ENCODE measurements at places on chromosomes 12 and 14. TPM values are rescaled to one million over a fixed set of nuclear protein-coding genes. Genes with fewer than 3 reads are reported as not detected.
A peak's percentile ranks its signal among the peaks of the same experiment; 100 is the strongest.

- no peak for DNase-seq
Observed at GRCh38 chr12:115172521-115172920, 488.5 kb upstream of the TBX3 start.

GRCh38 chr12:6764011-6764828 is 1.9 kb upstream of the PTMS start:
- DNase-seq: peak; percentile 89

DNA sequence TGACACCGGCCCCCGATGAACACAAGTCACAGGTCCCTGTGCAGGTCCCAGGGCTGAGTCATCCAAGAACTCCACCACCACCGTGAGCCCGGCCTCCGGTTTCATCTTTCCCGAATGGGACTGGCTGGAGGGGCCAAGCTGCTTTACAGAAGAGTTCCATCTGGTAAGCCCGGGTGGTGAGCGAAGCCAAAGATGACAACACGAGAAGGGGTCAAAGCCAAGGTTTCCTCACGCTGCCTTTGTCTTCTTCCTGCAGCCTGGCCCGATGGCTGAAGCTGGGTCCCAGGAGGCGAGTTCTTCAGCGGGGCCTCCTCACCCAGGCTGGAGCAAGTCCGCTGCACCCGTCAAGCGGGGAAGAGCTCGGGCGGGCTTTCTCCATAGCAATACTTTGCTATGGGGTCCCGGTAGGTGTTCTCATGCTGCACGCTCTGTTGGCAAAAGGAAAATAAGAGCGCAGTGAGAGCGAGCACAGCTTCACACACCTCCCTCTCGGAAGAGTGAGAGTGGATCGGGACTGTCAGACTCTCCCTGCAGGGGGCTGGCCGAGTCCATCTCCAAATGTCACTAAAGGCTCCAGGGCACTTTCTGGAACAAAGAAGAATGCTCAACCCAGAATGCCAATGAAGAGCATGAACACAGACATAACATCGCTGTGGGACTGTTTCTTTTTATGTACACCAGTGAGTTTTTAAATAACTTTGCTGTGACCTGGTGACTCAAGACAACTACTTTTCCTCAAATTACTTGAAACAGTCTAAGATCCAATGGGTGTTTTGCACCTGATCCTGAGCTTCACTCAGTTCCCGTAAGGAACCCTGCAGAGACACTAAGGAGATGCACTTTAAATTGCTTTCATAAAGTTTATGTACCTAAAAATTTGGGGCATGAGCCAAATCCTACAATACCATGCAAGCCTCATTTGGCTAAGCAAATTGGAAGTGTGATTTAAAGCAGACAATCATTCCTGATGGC is 20.1 kb downstream of the SPRING1 start:
- DNase-seq: no peak

- DNase-seq: no peak
Observed at GRCh38 chr12:52720365-52720886, 17.1 kb upstream of the KRT77 start.

- DNase-seq: peak; percentile 4
Observed at GRCh38 chr14:39430762-39431415, 1.3 kb downstream of the FBXO33 start.

DNA sequence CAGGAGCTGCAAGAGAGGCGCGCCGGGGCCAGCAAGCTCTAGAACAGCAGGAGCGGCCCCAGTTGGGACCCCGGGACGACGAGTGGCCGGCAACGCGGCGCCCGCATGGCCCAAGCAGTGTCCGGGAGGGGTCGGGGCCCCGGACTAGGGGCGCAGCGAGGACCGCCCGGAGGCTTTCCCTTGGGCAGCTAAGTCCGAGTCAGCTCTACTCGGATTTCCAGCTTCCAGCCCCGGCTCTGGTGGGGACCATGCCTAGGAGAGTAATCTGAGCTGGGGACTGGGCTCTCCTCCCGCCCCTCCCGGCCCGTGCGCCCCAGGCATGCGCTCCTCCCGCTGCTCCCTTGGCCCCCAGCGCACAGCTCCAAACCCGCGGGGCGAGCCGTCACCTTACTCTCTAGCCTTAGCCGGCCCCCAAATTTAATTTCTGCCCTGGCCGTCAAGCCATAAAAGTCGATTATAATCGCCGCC is 41.6 kb upstream of the CAPRIN2 start:
- no peak for DNase-seq

- no peak for DNase-seq
Observed at GRCh38 chr12:9732921-9733461, at the start of gene CLECL1. Gene CLECL1, minus strand, starts transcription at chr12:9733097.

DNA sequence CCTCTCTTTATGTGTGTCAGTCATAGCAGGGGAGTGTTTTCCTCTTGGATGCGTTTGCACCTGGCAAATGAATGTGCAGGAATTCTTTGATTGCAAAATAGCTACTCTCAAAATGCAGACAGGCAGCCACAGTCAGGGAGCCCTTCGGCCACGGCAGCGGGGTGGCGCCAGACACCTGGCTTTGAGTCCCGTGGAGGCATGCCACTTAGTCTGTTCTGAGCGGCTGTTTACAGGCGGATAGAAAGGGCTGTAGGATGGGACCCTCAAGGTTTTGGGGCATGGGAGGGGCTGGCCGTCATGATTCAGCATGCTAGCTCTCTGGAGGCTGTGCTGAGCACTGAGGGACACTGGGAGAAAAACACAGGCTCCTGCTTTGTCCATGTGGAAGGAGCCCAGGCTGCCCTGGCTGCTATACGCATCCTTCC is 117.1 kb downstream of the SLC25A47 start:
- DNase-seq: peak; percentile 45

GRCh38 chr14:65997347-65997746 is 488.8 kb upstream of the CCDC196 start:
- no peak for DNase-seq

GRCh38 chr14:68663385-68664076 is 129.3 kb downstream of the ZFP36L1 start:
- no peak for DNase-seq

DNA sequence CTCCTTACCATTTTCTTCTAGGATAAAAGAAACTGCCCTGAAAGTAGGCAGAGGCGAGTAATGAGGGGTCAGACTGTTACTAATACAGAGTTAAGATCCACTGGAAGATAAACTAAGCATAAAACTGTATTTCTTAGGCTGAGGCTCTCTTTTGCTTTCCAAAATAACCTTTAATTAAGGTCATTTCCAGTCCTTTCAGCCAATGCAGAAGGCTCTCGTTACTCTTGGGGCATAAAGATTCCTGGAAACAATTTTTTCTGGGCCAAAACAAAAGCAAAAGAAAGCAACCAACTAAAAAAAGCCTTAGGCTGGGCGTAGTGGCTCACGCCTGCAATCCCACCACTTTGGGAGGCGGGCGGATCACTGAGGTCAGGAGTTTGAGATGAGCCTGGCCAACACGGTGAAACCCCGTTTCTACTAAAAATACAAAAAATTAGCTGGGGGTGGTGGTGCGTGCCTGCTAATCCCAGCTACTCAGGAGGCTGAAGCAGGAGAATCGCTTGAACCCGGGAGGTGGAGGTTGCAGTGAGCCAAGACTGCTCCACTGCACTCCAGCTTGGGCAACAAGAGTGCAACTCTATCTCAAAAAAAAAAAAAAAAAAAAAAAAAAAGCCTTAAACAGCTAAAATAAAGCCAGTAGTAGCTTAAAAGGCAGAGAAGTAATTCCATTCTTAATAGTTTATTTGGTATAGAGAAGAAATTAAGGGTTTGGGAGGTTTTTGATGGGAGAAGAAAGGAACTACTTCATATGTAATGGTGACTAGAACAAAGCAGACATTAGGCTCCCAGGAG is 68.9 kb upstream of the STAC3 start:
- no peak for DNase-seq

DNA sequence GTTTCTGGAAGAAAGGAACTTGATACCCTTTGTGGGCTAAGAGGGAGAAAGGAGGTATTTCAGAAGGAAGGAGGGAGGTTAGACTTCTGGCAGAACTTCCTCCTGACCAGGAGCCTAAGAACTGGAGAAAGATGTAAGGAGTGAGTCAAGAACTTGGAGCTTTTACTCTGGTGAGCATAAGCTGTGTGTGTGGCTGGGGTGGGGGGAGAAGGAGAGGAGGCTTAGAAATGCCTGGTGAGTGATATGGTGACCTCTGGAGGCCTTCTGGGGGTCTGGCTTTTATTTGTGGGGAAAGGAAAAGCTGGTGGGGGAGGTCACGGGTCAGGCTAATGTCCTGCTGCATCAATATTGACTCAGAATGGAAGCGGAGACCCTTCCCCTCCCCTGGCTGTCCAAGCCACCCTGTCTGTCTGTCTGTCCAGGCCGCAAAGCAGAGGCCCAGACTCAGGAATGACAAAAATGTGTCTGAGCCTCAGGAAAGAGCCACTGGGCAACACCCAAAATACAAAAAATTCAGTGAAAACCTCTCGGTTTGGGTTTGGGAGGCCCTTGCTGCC is 4.8 kb downstream of the LRP1 start:
- no peak for DNase-seq

DNA sequence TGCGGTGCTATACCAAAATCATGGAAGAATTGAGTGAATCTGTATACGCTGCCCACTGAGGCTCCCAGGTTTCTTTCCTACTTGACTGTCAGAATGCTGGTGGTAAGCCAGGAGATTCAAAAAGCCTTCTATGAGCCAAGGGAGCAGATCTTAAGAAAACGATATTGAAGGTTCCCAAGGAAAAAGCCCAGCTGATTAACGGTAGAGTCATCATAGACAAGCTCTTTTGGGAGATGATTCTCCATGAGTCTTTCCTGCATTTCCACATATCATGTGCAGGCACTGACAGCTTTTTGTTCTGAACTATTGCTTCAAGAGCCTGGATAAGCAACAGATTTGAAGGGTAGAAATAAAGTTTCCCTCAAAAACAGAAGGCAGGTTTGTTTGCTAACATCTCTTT is 17.5 kb downstream of the SLC35F4 start:
- DNase-seq: no peak

DNA sequence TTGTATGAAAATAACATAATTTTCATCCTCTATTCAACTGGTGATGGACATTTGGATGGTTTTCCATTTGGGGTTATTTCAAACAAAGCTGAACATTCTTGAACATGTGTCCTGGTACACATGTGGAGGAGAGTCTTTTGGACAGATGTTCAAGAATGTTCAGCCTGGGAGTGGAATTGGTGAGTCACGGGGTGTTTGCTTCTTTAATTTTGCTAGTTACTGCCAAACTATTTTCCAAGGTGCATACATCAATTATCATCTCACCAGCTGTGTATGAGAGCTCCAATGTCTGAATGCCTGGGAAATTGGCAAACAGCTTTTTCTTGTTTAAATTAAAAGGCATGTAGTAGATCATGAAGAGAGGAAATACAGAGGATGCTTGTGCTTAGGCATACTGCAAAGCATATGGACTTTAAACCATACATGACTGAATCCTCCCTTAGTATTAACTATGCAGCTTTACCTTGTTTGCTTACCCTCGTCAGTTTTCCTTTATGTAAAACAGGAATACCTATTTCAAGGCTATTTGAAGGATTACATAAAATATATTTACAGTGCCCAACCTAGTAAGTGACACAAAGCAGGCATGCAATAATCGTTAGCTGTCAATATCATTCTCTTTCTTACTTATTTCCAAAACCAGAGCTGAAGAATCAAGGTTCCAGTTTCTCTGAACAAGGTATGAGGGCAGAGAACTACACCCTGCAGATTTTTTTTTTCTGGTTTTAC is 152.1 kb downstream of the ITPR2 start:
- no peak for DNase-seq

DNA sequence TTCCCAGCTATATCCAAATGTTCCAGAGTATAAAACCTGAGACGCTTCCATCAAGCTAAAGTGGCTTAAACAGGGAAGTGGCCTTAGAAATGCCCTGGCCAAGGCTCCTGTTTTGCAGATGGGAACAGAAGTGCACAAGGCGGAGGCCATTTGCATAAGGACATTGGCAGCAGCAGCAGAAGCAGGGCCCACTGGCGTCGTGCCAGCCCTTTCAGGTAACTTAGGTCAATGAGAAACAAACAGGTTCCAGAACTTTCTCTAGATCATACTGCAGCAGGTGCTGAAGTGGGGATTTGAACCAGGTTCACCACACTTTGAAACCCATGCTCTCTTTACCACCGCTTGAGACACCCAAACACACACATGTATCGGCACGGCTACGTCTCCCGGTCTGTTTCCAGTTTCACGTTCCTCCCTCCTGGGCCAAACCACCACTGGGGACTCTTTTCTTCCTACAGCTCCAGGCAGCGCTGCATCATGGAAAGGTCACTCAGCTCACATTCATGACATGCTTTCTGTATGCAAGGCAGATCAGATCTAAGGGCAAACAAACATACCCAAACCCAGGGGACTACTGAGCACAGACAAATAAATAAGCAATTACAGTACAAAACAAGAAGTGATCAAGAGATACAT is 46.0 kb upstream of the PLEKHG6 start:
- DNase-seq: no peak

DNA sequence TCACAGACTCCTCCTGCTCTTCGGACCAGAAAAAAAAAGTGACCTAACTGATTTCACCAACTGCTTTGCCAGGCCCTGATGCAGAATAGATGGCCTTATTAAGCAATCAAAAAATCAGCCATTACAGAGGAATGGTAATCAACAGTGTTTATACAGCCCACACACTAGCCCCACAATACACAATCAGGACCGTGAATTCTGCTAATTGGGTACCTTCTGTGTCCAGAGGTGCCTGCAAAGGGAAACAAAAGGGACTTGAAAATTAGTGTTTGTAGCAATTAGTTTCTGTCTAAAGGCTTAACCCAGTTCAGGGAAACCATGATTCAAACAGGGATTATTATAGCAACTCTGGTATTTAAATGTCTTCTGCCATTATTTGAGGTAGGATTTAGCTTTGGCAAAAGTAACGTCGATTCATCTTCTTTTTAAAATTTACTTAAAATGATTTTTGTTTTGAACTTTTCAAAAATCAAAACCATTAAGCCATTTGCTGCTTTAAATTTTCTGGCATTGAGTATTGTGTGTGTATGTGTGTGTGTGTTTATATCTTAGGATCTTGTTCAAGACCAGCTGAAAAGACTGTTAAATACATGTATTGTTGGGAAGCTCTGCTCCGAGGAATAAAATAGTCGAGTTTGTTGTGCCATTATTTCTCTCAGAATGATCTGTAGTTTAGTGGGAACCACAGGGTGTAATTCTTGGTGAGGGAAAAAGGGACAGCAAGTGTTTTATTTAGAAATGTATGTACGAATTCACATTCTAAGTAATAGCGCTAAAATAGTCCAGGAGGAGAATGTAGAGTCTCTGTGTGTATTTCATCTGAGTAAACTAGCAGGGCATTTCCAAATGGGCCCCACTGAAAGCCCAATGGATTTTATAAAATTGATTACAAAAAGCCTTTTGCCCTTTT is 156.1 kb downstream of the PTCSC3 start:
- DNase-seq: no peak

Gene TMEM179
- total RNA-seq: not detected

Gene PLEKHD1
- total RNA-seq: under 0.01 TPM

Gene ANG
- 2.7 TPM for total RNA-seq

Gene RERG
- total RNA-seq: under 0.01 TPM

Gene PSMA6
- 153 TPM for total RNA-seq

Gene TCL1B
- total RNA-seq: not detected

Gene ACADS
- 33.1 TPM for total RNA-seq

Gene KCNK10
- total RNA-seq: not detected

Gene TAMALIN
- 26.7 TPM for total RNA-seq

Gene PAPLN
- total RNA-seq: 1.6 TPM

Gene RD3L
- total RNA-seq: not detected

Gene SRRM4
- under 0.01 TPM for total RNA-seq

Measured in hematopoietic multipotent progenitor cell (in vitro differentiated cells).